NT2/D1 (cell line): ENCODE measurements at places on chromosomes 3 and 15.

- DNase-seq, result no peak
Observed at GRCh38 chr3:151589311-151589710, 128.4 kb upstream of the IGSF10 start.

GRCh38 chr3:26560081-26560480 lies 62.5 kb upstream of the LRRC3B start:
- no peak for DNase-seq

DNA sequence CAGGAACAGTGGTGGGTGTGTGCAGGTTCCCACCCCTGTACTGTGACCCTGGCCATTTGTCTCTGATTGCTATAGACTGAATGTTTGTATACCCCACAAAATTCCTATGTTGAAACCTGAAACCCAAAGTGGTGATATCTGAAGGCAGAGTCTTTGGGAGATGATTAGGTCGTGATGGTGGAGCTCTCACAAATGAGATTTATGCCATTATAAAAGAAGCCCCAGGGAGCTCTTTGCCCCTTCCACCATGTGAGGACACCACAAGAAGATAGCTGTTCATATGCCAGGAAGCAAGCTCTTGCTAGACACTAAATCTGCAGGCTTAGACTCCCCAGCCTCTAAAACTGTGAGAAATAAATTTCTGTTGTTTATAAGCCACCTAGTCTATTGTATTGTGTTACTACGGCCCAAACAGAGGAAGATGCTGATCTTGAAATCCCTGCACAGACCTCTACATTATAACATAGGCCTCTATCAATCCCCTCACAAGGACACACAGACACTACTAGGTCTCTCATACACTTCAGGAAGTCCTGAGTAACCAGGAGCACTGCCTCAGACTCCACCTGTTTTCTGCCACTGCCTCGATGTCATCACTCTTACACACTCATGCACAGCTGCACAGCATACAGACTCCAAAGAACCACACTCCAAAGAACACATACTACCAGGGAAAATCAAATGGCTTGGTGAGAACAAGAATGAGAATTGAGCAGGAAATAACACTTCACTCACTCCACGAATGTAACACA lies 14.7 kb downstream of the IGSF11 start:
- DNase-seq, result no peak

DNA sequence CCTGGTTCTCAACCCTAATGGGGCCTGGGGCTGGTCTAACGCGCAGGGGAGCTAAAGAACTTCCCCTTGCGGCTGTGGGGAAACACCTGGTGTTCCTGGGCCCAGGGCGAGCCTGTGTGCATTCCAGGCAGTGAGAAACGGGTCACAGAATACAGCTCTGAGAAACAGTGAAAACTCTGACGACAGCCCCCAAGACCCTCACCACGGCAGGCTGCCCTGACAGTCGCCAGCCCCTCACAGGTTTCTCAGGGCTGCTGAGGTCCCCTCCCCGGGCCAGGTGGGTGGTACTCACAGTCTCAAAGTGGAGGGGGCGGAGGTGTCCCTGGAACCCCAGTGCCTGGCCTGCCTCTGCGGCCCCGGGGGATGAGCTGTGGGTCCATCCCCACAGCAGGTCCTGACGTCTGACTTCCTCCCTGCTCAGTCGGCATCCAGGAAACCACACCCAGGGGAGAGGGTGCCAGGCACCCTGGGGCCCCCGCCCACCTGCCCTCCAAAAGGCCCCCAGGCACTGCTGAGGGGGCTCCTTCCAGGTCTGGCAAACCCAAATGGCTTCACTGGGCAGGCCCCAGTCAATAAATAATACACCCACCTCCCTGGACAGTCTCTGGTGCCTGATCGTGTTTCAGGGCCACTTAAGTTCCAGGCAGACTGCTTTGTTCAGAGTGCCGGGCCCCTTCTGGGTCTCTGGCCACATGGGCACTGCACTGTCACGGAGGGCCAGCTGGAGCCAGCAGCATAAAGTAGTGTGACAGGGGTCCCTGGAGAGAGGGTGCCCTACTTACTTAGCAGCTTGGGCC lies 57.7 kb downstream of the IQSEC1 start:
- DNase-seq, result no peak

- DNase-seq, result no peak
Observed at GRCh38 chr15:58490086-58490887, 58.5 kb downstream of the LIPC start.

DNA sequence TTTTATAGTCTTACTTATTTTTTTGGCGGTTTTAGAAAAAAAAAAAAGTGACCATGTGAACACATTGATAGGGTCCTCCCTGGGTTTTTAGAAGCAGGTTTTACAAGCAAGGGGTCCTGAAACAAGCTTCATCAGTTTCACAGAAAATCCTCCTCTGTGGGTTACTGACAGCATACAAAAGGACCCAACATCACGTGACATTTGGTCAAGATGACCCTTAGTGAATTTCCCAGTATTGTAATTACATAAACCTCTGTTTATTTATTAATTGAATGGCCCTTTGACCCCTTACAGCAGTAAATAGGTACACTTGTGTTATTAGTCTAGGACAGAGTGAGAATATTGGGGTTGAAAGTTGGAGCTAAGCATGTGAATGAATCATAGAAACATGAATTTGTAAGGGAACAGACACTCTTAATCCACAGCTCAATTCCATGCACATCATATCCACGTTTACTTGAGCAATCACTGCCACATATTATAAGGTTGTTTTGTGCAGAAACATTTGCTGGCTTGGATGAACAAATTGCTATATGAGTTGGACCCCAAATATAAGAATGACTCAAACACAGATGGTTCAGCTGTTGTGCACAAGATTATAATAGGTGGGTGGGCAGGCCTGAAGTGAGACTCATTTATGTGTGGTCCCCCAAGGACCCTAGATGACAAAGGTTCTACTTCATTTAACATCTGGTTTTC lies 137.5 kb downstream of the ZNF385D start:
- DNase-seq, result no peak

DNA sequence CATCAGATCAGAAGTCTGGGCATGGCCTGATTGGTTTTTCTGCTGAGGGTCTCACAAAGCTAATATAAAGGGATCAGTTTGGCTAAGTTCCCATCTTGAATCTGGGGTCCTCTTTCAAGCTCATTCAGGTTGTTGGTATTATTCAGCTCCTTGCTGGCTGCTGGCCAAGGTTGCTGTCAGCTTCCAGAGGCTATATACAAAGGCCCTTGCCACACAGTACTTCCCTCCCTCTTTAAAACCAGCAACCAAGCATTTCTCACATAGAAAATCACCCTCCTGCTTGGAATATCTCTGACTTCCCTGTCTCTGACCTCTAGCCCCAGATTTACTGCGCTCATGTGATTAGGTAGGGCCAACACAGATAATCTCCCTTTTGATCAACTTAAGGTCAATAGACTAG lies 442.9 kb downstream of the ERC2 start:
- no peak for DNase-seq
